Stimulated activated CD4-positive, alpha-beta T cell treated with anti-CD3 and anti-CD28 coated beads, Interleukin-4, amount 100 ng/mL, for 1 hour (primary cell): ENCODE measurements at places on chromosomes 2 and 18.
A peak's percentile ranks its signal among the peaks of the same experiment; 100 is the strongest.

GRCh38 chr2:118048401-118048800, 34.5 kb upstream of the CCDC93 start:
- DNase-seq, result no peak

GRCh38 chr2:149885468-149885867, 297.9 kb upstream of the MMADHC start:
- DNase-seq, result no peak

DNA sequence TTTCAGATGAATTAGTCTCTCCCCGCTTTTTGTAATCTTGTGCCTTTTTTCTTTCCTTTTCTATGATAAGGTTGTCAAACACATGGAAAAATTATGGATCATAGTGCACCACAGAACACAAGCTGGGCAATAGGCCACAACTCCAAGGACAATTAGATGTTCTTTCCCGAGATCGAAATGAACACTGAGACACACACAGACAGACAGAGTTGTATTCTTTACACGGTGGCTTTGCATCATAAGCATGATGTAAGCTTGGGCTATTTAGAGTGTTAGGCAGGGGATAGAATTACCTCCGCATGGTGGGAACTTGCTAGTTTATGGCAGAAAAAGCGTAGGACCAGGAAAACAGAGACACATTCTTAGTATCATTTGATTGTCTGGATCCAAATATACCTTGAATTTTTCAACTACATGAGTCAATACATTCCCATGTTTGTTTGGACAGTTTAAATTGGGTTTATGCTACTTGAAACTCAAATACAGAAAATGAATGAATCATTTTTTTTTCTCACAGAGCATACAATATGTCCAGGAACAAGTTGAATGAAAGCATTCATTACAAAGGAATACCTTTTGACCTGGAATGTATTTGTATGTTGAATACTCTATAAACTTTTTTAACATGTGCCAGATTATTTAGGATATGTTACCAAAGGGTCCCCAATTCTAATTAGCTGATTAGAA, 1611.5 kb upstream of the TMEFF2 start:
- no peak for DNase-seq

DNA sequence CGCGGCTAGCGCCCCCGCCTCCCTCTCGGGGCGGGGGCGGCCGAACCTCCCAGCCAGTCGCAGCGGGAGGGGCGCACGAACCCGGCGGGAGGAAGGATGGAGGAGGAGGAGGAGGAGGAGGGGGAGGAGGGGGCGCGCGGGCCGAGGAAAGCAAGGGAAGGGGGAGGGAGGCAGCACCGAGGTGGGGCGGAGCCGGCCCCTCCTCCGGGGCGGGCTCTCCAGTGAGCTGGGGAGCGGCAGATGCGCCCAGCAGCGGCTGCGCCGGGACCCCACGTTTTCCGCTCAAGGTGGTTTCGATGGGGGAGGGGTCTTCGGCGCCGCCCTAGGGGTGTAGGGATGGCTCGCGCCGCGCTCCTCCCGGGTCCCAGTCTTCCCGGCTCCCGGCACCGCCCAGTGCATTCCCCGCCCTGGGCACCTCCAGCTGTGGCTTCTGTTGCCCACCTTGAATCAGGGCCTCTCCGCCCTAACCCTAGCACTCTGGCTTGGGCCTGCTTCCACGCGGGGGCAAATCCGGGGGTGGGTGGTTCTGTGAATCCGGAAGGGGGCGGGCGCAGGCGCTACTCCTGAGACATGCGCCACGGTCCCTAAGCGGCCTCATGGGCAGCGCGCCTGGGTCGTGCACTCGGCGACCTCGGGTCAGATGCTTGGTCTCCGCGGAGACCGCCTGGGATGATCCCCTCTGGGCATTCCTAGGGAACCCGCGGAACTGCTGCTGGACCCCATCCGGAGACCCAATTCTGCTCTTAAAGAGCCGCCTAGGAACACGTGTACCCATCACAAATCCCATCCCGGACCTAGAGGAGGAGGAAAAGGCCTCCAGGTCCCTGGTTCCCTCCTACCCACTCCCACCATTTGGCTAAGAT, at the start of gene FBXO41:
FBXO41 (minus strand) TSS at position 183 of the 863 bp plus-strand sequence. CDS start 14,848 bp downstream, outside the sequence.
- peak; percentile 77 for DNase-seq

DNA sequence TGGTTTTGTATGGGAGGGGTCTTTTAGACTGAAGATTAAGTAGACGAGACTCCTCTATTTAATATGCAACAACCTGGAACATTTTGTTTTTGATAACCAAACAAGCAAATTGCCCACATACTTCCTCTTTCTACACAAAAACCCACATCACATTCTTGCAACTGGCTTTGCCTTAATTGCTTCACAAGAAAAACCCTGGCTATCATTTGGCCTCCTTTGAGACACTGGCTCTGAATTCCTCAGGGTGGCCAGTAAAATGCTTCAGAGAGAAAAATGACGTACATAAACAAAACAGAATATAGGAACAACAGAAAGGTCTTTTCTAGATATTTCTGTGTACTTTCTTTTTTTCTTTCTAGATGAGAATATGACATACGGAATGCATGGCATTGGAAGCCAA, 103.0 kb downstream of the TRIB2 start:
- no peak for DNase-seq

- DNase-seq, result no peak
These were observed 16.4 kb downstream of the TMEM18 start for GRCh38 chr2:660586-661359.

DNA sequence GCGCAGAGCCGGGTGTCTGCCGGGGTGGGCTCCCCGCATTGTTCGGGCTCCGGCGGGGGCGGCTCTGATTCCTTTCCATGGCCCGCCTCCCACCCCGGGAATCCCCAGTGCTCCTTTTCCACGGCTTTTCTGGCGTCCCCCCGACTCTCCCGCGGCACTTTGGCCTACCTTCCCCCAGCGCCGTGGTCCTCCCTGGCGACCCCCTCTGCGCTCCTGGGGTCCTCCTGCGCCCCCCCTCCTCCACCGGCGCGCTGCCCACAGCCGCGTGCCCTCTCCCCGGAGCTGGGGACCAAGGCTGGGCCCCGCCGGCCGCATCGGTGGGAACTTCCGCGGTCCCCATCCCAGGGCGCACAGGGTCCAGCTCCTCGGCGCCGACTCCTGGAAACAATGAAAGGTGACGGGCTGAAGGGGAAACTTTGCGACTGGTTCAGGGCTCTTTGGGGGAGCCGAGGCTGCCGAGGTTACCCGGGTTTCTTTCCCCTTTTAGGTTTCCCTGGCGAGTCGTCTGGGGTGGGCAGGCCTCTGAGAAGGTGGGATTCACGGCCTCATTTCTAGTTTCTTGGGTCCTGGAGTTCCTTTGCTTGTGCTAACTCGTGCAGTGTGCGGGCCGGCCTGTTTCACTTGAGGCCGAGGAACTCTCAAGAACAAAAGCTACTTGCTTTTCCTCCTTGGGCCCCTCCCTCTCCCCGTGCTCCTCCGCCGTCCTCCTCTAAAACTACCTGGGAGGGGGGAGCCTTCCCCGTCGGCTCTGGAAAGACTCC, 2.2 kb downstream of the TGIF1 start:
- peak; percentile 38 for DNase-seq

GRCh38 chr18:76835380-76835779, 13.0 kb downstream of the ZNF236 start:
- DNase-seq, result no peak

GRCh38 chr18:2805970-2806943, 40.5 kb upstream of the EMILIN2 start:
- no peak for DNase-seq

GRCh38 chr2:53708988-53709387, 58.6 kb upstream of the CHAC2 start:
- no peak for DNase-seq

GRCh38 chr18:39053571-39053970, 1488.0 kb upstream of the CELF4 start:
- DNase-seq, result no peak

DNA sequence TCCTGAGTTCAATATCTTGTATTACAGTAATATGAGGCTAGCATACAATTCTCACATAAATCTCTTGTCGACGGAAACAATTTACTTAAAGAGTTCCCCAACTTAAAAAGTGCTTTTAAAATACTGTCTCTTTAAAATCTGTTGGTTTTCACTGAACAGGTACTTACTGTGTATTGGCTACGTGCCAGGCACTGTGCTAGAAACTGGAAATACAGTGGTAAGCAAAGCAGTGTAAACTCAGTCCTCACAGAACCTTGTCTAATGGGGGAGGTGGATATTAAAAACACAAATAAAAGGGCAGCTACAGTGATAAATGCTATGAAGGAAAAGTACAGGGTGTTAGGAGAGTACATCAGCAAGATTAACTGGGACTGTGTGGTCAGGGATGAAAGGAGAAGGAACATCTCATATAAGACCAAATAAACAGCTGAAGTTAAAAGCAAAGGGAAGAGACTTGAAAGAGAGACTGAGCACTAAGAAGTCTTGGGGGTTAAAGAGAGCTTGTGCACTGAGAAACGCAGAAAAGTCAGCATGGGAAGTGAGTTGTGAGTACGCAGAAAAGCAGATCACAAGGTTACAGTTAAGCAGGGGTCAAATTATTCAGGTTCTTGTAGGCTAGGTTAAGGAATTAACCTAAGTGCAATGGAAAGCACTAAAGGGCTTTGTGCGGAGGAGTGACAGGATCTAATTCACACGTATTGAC, 52.5 kb downstream of the USP40 start:
- no peak for DNase-seq

DNA sequence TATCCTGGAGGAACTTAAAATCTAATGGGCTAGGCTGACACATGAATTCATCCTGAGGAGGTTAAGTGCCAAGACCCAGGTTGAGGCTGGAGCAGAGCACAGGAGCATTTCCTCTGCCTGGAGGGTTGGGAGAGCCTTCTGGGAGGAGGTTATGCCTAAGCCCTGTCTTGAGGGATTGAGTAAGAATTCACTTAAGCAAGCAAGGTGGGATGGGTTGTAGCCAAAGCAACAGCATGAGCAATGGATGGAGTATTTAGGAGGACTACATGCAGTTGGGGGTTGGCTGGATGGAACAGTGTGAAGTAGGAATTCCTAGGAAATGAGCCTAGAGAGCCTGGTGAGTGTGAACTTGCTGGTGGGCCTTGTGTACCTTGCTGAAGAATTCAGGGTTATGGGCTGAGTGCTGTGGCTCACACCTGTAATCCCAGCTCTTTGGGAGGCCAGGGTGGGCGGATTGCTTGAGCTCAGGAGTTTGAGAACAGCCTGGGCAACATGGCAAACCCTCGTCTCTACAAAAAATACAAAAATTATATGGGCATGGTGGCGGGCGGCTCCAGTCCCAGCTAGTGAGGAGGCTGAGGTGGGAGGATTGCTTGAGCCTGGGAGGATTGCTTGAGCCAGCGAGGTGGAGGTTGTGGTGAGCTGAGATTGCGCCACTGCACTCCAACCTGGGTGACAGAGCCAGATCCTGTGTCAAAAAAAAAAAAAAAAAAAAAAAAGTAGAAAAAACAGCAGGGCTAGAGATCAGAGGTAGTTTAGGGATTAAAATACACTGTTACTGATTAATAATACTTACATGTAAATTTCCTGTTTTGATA, 22.2 kb downstream of the TANC1 start:
- DNase-seq, result no peak

- DNase-seq, result no peak
These were observed 40.1 kb upstream of the CLASP1 start for GRCh38 chr2:121689356-121689755.

GRCh38 chr18:28181616-28182015, 4.7 kb upstream of the CDH2 start:
- DNase-seq, result no peak

DNA sequence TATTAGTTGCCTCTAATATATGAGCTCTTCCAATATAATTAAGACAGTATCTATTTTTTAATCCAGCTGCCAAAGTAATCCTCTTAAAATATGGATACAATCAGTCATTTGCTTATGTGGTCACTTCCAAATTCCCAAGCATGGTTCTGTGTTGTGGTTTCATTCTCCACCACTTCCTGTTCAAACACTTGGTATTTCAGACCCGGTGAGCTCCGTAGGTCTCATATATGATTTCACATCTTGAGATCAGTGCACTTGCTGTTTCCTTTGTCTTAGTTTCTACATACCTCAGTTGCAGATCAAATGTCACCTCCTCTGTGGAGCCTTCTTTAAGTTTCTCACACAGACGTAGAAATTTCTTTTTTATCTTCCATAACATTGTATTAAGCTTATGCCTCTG, 254.2 kb downstream of the KCNS3 start:
- DNase-seq, result no peak

- DNase-seq, result no peak
These were observed 84.9 kb upstream of the MAP4K3 start for GRCh38 chr2:39521876-39522517.

DNA sequence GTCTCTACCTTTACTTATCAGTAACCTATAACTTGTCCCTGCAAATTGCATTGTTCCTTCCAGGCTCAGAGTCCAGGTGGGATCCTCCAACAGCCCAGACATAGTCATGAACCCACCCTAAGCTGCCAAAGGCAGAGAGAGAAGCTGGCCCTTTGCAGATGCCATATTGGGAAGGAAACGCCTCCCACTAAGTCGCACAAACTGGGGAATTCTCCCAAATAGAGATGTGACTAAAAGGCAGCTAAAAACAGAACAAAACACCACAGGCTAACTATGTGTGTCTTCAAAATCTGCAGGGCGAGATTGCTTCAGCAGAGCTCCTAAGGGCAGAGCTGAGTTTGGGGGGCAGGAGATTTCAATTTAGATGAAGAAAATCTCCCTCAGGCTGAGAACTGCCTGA, 38.5 kb upstream of the SIGLEC15 start:
- DNase-seq, result no peak

DNA sequence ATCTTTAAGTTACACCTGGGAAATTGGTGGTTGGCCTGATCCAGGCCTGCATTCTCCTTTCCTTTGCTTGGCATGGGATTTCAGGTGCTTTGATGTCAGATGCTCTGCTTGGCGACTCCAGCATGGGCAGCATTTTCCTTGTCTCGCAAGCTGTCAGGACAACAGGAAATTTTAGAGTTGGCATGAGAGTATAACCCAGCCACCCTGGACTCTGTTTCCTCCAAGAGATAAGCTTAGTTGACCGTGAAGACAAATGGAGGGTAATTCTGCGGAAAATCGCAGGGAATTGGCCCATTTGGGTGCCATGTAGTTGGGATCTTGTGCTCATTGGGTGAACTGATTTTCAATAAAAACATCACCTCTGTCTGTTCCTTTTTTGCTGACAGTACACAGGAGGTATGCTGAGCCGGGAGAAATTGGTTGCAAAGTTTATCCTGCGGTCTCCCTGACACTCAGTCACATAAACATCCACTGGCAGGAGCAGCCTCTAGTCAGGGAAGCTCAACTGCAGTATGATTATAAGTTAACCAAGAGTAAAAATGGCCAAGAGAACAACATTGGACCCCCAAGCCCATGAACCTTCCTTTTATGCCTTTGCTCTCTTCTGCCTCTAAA, 409.9 kb downstream of the SETBP1 start:
- no peak for DNase-seq

DNA sequence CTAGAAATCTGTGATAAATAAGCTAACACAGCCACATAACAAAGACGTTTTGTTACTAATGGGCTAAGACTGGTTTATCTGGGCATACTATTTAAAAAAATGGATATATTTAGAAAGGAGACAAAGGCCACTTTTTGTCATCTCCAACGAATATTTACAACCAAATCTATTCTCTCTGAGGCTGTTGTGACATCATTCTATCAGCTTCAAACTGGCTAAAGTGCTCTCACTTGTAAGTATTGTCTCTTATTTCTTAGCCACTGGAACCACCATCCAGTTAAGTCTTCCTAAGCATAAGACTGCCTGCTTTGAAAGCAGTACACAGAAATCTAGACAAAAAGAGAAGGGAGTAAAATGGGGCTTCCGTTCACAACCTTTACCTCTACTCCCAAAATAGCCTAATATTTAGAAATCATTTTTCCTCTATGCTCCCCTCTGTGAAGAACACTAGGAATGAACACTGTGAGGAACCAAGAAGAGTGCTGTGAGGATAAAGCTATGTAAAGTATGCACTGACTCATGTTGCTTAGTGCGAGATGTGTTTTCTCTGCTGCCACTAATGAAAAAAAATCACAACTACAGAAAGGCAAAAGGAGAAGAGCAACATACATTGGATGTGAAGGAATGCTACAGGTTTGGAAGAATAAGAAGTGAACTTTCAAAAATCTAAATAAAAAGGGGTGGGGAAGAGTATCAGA, 264.1 kb downstream of the EXOC6B start:
- no peak for DNase-seq
